ENCODE measurements at places on chromosomes 7 and 10.

DNA sequence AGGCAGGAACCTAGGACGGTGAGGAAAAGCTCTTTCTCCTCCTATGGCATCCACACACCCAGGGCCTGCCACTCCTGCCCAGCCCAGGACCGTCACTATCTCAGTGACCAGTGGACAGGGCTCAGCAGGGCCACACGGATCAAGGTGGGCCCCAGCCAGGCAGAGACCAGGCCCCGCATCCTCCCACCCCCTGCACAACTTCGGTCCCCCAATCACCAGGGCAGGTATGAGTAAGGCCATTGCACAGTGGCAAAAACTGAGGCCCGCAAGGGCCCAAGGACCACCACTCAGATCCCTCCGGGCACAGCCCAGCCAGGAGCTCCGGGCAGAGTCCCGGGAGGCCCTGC lies 30.3 kb downstream of the OAT start:
- no peak for DNase-seq

DNA sequence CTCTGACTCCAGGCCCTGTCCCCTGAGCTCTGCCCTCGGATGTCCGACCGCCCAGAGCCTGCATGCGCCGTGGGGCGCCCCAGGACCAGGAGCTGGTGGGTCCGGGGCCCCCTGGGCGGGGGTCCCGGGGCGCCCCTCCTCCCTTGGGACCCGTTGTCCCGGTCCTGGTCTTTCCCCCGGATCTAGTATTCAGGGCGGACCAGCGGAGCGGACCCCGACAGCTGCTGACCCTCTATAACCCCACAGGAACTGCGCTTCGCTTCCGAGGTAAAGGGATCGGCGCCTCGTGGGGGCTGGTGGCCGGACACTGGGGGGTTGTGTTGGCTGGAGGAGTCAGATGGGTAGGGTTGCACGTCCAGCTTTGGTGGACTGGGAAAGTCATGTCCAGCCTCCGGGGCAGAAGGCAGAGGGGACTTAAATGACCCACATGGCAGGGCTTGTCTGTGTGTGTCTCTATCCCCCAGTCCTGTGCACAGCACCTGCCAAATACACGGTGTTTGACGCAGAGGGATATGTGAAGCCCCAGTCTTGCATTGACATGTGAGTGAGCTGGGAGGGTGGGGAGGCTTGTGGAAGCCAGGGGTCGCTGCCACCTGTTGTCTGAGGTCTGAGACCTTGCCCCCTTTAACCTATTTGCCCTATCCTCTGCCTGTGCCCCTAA lies 520 bp downstream of the MOSPD3 start:
- DNase-seq = no peak

- no peak for DNase-seq
Measured at GRCh38 chr10:53256623-53257022, 484.0 kb upstream of the MBL2 start.

DNA sequence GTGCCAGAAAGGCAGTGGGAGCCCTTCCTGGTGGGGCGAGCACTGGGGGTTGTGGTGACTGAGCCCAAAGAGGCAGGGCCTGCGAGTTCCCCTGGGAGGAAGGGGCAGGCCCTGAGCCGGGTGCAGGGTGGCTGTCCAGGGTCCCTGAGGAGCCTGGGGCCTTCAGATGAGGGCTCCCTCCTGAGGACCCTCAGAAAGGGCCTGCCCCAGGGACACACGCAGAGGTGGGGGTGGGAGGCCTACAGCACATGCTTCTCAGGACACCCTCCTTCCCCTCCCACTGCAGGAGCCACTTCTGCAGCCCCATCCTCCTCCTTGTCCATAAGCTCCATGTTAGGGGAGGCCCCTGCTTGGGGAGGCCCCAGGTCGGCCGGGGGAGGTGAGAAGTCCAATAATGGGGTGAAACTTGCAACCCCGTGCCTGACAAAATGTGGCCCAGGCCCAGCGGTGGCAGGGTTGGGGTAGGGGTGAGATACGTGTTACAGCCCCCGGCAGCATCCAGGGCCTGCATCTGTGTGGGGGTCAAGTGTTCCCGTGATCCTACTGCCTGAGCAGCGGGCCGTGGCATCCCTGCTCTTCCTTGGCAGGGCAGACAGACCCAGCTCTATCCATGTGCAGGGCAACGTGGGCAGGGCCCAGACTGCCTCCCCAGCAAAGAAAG lies 31.8 kb upstream of the RET start:
- no peak for DNase-seq

GRCh38 chr7:96837593-96837992 lies 127.9 kb upstream of the SEM1 start:
- DNase-seq = no peak

DNA sequence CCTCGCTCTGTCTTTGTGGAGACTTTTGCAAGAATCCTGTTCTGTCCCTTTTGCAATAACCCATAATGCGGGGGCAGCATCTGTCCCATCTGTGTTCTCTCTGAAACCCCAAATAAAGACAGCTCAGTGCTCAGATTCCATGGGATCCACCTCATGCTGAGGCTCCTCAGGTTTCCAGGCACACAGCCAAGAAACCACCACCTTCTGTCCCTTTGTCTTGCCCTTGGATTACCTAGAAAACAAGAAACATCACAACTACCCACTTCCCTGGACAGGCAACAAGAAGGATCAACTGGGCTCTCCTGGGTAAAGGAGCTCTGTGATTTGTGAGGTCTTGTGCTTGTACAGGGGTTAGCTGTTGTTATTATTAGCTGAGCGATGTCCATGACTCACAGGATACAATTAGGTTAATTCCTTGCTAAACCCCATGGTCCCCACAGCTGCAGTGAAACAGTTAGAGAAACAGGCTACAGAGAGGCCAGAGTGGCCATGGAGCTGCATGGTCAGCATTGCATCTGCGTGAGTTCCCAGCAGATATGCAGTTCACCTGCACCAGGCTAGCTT lies 50.2 kb downstream of the CXCL12 start:
- no peak for DNase-seq

DNA sequence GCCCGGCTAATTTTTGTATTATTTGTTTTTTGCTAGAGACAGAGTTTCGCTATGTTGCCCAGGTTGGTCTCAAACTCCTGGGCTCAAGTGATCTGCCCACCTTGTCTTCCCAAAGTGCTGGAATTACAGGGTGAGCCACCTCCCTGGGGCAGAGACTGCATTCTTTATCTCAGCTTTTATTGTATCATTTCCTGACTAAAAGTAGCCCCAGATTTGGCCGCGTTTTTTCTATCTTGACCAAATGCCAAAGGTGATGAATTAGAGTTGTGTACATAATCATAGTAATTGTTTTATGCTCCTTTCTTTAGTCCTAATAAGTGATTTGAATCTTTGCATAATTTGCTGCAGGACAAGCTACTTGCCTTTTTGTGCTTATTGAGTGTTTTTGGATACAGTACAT lies 3.1 kb upstream of the SMNDC1 start:
- DNase-seq = no peak

DNA sequence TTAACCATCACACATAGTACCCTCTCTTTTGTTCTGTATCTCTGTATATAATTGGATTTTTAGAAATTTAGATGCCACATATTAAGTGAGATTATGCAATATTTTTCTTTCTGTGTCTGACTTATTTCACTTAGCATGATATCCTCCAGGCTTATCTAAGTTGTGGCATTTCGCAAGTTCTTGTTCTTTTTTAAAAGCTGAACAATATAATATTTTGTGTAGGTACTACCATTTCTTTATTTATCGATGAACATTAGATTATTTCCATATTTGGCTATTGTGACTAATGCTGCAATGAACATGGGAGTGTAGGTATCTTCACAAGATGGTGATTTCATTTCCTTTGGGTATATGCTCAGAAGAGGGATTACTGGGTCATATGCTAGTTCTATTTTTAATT lies 295.0 kb downstream of the SUGCT start:
- no peak for DNase-seq

GRCh38 chr7:76011442-76011861 lies 17.1 kb upstream of the TMEM120A start:
- no peak for DNase-seq

GRCh38 chr10:101466016-101466912 lies 112.3 kb downstream of the BTRC start:
- peak; percentile 57 for DNase-seq

DNA sequence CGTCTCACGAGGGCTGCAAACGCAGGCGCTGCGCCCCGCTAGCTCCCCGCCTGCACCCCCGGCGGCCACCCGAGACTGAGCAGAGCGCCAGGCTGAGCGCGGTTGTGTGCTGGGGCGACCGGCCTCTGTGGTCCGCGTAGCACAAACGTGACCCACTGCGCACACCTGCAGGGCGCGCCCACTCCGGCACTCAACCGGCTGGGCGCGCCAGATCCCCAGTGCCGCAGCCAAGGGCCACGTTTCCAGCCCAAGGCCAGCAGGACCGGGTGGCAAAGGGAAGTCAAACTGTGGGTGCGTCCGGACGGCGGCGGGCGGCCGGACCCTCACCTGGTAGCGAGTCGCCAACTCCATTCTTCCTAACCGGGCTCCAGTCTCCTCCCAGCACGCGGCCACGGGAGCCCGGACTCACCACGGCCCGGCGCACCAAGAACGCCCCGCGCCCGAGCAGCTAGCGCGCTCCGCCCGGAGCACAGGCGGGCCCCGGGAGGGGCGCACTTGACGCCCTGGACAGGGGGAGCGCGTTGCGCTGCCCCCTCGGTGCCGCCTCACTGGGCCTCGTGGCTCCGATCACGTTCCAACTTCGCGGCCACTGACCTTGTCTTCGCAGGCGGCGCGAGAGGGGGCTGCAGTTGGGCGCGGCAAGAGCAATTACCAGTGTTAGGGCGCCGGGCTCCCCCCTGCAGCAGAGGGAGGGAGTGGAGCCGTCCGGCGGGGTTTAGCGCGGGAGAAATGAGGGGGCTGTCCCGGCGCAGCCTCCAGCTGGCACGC lies at the start of gene CDCA7L:
Gene CDCA7L (minus strand): TSS at position 446 of the 768 bp plus-strand sequence. CDS start 95 bp downstream, at position 351.
- peak; percentile 59 for DNase-seq

- DNase-seq = no peak
Measured at GRCh38 chr7:99707096-99707495, 27.3 kb upstream of the CYP3A5 start.

DNA sequence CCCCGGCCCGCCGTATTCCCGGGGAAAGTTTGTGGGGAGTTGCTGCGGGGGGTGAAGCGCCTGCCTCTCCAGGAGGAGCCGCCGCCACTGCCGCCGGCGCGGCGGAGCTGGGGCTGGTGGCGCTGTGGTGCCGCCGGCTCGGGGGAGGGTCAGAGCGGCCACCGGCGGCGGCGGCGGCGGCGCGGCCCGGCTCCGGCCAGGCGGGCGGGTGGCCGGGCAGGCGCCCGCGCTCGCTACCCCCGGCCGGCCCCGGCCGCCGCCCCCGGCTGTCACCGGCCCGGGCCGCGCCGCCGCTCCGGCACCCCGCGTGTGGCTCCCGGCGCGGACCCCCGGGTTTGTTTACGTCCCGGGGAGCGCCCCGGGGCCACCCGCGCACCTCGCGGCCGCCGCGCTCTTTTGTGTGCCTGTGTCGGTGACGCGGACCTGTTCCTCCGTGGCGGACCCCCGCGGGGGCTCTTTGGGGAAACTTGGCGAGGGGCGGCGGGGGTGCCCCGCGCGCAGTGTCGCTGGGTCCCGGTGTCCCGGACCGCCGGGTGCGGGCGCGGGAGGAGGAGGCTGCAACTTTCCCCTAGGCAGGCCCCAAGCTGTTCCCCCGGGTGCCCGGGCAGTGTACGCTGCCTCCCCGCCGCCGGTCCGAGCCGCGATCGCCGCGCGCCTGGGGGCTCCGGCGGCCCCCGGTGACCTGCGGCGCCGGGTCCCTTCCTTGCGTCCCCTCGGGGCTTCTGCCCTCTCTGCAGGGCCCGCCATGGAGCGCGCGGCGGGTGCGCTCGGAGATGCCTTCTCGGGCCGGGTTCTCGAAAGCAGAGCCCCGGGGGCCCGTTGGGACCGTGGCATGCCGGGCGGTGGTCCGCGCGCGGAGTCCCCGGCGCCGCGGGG lies 593 bp upstream of the CUX1 start:
- DNase-seq = no peak

DNA sequence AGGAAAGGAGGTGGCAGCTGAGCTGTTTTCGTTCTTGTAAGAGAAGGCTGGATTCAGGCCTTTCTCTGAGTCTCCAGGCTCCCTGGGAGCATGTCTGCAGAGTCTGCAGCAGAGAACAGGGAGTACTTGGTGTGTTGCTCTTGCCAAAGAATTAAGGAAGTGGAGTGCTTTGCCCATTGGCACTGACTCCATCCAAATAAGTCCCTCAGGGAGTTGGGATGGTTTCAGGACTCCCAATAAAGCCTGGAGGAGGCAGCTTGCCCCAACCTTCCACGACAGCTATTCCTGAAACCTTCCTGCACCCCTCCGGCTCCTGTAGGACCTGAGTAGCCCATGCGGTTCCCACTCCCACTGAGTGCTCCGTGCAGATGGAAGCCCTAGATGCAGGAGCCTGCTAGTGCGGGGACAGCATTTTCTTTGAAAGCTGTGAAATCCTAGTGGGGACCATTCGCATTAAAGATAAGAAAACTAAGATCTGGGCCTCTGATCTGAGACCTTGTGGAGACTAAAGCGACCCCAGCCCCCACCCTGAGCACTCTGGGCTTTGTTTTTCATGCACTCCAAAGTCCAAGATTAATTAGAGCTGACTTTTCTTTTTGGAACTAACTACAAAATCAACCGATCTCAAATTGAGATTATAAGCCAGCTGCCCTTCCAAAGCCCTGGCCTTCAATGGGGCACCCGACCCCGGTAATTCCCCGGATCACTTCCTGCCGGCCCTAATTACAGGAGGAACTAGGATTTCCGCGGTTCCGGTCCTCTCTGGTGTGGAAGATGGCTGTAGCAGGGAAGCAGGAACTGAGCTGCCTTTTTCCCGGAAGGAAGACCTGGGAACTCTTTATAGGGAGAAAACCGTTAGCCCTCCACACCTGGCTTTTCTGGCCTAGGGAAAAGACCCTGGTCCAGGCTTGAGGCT lies 110.2 kb downstream of the COL13A1 start:
- DNase-seq = no peak
